ENCODE measurements at places on chromosomes 7 and 10.
A peak's percentile ranks its signal among the peaks of the same experiment; 100 is the strongest.

DNA sequence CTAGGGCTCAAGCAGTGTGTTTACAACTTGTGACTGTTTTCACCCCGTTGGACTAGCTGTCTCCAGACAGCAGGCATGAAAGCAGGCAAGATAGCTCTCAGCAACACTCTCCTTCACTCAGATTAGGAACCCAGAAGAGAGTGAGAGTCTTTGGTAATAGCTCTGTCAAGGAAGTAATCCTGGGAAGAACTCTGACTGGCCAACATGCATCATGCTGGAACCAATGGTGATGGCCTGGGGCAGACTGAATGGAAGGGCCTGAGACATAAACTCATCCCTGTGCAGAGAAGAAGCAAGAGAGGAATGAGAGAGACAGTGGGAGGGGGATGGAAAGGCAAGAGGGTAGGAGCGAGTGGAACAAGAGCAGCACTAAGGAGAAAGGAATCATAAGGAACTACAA lies 48.9 kb downstream of the AKR1D1 start:
- DNase-seq = peak; percentile 14

DNA sequence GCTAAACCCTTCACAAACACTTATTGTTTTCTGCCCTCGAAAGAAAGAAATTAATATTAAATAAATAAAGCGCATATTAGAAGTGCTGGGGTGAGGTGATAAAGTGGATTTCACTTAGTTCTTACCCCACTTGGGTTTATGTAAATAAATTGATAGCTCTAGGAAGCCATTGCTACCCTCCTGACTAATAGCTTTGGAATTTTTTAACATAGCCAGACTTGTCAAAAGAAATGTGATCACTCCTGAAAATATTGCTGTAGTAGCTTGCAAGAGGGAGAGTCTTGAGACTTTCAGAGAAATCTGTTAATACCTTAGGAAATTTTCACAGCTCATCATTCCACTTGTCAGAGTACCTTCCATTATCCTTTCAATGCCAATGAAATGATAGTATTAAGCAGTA lies 7.6 kb downstream of the ARL5B start:
- DNase-seq = no peak

DNA sequence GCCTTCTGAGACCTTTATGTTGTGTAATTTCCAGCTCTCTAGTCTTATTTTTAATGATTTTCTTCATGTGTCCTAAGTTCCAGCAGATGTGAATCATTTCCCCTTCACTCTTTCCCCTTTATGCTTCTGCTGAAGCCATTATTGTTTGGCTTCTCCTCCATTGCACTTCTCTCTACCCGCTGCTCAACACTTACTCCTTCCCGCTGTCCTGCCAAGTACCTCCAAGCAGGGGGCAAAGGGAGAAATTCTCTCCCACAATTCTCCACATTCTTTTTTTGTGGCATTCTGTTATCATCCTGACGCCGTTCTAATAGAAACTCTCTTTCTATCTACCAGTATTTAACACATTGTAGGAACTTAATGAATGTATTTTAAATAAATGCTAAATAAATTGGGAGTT lies 388.9 kb upstream of the TPK1 start:
- no peak for DNase-seq

GRCh38 chr7:7736671-7737070 lies 18.3 kb upstream of the RPA3 start:
- DNase-seq = no peak

DNA sequence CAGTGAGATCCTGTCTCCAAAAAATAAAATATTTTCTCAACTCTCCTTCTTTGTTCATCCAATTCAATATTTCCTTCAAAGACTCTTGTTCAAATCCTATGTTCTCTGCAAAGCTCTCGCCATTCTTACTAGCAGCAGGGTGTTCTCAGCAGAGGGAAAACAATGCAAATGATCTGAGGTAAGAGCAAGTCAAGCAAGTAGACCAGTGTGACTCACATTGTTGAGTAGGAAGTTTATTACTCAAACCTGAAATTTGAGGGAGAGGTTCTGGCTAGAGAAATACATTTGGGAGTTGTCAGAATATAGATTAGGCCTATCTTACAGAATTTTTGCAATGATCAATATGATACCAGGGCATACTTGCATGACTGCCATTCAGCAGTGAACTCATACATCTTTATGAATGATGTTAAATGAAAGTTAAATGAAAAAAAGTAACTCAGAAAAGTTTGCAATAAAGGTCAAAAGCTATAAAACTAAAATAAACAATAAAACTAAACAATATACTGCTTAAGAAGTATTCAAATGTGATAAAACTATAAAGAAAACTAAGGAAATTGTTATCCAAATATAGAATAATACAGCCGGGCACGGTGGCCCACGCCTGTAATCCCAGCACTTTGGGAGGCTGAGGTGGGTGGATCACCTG lies 5.8 kb downstream of the IDE start:
- no peak for DNase-seq

- peak; percentile 2 for DNase-seq
Observed at GRCh38 chr10:25758041-25758457, 176.0 kb upstream of the MYO3A start.

DNA sequence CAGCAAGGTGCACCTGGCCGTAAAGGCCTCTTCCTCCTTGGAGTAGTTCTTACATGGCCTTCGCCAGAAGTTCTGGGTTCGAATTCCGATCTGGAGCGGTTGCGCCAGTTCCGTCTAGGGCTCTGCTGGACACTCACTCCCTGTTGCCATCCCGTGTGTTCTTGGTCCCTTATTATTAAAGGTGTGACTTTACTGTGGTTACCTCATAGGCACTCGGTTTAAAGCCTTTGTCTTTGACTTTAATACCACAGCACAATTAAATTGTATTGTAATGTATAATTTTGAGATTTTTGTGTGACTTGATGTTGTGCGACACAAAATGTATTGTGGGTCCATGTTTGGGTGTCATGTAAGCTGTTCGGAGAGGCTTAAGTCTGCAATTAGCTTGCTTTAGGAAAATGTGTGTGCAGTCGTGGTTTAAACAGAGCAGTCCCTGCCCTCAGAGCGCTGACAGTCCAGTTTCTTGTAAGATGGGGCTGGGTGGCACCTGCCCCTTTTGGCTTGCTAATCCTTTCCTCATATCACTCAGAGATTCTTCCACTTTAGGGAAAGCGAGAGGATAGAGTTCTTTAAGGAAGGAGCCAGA lies 919 bp downstream of the INPP5F start:
- DNase-seq = no peak

DNA sequence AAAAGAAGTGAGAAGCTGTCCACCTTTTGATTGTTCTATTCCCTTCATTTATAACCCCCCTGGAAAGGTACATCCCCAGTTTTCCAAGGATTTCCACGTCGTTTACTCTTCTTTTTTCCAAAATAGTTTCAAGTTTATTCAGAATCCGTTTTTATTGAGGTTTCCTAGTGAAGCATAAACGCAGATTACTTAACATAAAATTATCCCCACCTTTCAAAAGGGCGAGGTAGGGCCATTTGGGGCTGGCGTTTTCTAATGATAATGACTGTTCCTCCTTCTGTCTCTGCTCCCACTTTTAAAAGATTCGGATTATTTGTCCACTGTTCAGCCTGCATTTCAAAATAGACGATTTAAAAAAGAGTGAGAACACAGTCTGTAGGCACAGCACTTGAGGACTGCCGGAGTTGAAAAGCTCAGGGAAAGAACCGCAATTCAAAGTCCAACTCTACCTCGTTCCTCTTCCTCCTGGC lies 165.2 kb upstream of the PPP1R3A start:
- DNase-seq = no peak

- DNase-seq = no peak
Observed at GRCh38 chr10:5364374-5364773, 392 bp upstream of the UCN3 start.

- no peak for DNase-seq
Observed at GRCh38 chr10:20962165-20962564, 65.1 kb upstream of the NEBL start.

GRCh38 chr10:95697429-95697828 lies 3.7 kb upstream of the TCTN3 start:
- no peak for DNase-seq

DNA sequence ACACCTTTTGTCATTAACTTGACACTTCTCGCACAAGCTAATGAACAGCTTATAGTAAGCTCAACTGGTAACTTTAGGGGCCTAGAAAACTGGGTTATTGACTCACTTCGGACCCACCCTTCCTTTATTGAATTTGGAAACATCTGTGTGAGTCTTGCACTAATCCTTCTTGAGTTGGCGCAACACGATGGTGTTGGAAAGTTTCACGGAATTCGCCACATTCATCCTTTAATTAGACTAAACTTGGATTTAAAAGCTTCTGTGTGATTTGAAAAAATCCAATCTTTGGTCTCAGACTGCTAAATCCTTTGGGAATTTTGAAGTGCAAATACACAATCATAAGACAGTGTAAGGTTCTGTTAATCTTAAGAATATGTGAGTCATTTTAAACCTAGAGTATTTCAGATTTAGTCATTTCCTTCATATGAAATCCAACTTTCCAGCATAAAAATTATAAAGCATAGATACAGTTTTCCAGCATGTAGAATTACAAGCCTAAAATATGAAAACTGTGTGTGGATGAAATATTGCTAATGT lies 15.1 kb downstream of the FZD8 start:
- DNase-seq = peak; percentile 52

- no peak for DNase-seq
Observed at GRCh38 chr7:131075406-131075805, 252.3 kb upstream of the MKLN1 start.

- peak; percentile 38 for DNase-seq
Observed at GRCh38 chr7:106737202-106737562, 76.2 kb upstream of the CCDC71L start.

- no peak for DNase-seq
Observed at GRCh38 chr7:40726559-40726958, 591.8 kb downstream of the SUGCT start.

DNA sequence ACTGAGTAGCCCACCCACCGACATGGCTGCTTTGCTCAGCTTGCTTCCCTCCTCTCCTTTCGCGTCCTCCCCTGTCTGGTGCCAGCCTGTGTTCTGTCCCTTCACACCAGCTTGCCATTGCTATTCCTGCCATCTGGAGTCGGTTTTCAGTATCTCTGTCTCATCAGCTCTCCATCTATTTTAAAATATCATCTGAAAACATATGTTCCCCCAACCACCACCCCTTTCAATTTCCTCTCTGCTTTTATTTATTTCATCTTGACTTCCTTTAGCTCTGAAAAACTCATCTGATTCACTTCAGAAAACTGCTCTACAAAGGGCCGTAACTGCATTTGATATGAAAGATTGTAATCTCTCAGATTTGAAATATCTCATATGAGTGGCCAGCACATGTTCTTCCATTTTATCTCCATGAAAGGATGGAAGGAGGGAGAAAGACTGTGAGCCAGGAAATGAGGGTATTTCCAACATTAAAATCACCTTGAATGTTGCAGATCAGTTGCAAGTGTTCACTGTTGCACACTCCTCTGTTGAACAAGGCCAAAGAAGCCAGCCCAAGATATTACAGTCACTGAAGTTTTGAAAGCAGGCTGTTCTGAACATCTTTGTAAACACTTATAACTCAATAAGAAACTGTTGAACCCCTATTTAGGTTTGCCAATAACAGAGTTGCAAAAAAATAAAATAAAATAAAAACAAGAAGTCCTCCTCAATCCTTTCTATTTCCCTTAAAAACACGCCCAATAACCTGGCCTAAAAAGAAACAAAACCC lies 202.4 kb upstream of the NEBL start:
- DNase-seq = no peak

DNA sequence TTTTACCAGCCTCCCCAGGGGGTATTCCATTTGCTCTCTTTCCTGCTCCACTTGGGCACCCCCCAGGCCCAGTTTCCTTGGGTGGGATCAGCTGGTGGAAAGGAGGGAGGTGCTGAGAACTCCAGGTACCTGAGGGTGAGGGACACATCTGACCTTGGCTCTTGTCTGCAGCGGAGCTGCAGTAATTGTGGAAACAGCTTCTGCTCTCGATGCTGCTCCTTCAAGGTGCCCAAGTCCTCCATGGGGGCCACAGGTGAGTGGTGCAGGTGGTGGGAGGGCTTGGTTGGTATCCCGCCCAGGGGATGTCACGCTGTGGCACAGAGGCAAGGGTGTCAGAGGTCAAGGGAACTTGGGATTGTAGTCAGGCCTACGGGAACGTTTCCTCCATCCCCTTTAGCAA lies 14.3 kb downstream of the SFRP5 start:
- DNase-seq = no peak

DNA sequence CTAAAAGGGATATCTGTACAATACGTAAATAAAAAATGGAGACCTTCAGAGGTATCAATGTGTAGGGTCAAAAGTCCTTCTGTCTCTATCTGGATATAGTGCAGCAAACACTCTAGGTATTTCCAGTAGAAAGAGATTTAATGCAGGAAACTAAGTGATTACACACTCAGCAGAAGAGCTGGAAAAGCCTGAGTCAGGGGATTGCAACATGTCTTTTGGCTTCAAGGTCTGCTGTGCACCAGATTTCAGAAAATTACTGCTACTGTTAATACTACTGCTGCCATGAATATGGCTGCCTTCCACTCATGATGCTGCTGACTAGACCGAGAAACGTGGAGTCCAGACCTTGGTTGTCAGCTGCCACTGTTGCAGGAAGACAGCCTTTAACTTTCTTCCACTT lies 94.9 kb upstream of the DLX6 start:
- peak; percentile 54 for DNase-seq

DNA sequence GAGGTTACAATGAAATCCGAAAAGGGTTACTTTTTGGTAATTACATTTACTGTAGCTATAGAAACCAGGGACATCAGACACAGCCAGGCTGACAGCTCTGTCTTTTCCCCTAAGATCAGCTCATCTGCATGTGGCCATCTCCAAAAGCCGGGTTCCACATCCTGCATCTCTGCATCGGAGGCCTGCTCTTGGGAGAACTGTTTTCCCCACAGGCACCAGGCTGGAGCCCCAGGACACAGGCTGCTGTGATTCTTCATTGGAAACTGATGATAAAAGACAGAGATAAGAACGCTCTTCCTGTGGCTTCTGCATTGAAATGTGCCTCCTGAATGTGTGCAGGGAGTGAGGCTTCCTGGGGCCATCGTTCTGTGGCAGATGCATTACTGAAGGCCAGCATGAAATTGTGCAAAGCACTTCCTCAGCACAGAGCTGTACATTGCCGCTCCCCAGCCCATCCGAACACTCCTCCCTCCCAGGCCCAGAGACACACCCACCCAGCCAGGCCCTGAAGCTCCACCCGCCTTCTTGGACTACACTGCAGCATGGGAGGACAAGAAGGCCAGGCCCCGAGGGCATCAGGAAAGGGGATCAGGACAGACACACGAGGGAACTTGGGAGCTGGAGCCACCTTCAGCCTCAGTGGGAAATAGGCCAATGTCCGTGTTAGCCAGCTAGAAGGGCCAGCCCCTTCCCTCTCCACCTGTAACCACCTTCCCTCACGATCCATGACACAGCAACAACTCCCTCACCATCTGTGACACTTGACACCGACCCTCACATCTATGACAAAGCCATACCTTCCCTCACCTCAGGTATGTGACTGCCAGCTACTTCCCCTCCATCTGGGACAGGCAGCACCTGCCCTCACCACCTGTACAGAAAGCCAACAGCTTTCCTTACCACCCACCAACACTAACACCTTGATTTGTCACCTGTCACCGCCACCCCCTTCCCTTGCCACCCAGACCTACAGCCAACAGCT lies 113.2 kb downstream of the GRID1 start:
- DNase-seq = no peak

- DNase-seq = no peak
Observed at GRCh38 chr7:96530786-96531185, 178.9 kb downstream of the SEM1 start.

- no peak for DNase-seq
Observed at GRCh38 chr7:141501451-141501850, 49.8 kb upstream of the AGK start.

GRCh38 chr7:71982851-71983250 lies 429.3 kb downstream of the CALN1 start:
- DNase-seq = no peak

- DNase-seq = no peak
Observed at GRCh38 chr7:103996017-103996551, 6.6 kb upstream of the RELN start.

- no peak for DNase-seq
Observed at GRCh38 chr7:114229246-114229645, 185.4 kb upstream of the FOXP2 start.

Data from stromal cell of bone marrow (primary cell).